Muscle of arm (tissue), 14 donors: ENCODE measurements at places on chromosomes 11 and 22.

DNA sequence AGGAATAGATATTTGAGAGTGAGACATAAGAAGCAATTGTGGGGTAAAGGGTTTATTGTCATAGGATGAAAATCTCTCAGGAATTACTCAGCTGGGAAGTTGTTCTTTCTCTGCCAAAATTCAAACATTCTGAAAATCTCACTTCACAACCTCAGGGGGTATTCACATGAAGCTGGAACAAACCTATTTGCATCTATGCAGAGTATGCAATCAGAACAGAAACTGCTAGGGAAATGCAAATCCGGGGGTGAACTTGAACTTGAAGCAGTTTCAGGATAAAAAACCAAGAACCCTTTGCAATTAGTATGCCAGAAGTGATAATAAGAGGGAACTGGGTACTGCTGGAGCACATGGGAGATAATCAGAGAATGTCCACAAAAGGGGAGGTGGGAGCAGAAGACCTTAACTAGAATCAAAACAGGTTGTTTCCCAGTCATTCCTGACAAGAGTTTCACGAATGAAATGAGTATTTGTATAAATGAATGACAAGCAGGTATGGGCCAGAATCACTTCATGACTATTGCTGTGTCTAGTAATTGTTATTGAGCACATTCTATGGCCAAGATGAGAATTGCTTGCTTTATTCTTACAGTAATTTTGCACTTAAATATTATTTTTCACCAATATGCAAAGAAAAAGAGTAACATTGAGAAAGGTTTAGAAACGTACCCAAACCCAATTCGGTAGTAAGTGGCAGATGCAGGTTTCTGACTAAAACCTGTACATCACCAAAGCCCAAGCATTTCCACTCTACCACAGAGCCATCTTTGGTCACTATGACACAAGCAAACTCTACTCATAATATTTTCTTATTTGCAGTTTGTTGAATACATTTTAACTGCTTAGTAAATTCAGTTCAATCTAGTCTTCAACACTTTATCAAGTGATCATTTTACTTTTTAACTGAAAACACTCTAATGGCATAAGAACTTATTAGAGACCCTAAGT, 61.8 kb upstream of the UBASH3B start:
- DNase-seq: no peak

GRCh38 chr11:44008088-44008501, 39.7 kb upstream of the ACCSL start:
- DNase-seq: no peak

DNA sequence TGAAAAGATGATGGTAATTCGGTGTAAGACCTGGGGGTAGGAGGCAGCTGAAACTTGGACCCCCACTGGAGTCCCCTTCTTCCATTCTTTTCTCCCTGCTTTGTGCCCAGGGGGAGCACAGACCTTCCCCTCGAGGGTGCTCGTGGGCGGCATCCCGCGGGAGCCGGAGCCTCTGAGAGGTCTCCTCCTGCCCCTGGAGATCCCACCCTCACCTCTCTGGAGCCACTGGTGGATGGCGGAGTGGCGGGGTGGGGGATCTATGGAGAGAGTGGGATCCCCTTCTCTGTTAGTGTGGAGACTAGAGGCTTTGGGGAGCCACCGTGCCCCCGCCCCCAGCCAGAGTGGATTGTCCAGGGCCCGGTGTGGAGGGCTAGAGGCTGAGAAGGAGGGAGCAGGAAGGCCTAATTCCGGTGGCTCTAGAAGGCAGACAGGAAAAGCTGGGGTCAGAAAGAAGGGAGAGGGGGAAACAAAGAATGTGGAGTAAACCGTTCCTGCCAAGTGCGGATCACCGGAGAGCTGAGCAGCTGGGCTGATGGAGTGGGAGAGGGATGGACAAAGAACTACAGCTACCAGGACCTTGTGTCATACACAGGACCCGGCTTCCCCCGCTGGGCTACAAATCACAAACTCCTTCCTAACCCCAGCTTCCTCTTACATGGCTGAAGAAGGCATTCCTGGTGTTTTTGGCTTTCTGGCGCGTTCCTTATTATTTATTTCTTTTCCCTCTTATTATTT, 41.9 kb downstream of the KCNJ1 start:
- DNase-seq: no peak

GRCh38 chr22:46908641-46909107, 146.2 kb downstream of the TBC1D22A start:
- DNase-seq: no peak

GRCh38 chr22:50010676-50011446, 1.7 kb downstream of the IL17REL start:
- no peak for DNase-seq

DNA sequence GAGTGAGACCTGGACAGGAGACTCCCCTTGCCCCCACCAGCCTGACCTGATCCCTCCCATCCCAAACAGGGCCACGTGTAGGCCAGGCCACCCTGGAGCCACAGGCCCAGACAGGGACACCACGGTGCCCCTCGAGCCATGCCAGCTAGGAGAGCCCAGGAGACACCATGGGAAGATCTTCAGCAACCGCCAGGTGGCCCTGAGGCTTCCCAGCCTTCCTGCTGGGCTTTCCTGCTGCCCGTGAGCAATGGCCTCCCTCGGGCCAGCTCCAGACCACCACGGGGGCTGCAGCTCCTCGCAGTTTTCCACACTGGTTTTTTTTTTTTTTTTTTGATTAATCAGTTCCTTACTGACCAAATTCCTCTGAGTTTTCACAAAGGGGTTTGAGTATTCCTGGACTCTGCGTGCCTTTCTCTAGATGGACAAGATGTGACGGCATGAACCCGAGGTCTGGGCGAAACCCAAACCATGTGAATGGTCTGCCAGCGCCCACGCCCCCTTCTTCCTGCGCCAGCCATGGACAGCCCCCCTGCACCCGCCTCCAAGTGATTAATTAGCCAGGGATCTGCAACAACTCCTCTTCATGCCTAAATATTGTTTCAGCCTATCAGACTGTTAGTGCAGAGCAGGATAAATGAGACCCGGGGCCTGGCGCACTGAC, 40.9 kb downstream of the TBX1 start:
- DNase-seq: no peak

- DNase-seq: no peak
Measured at GRCh38 chr11:12952094-12952493, 57.0 kb upstream of the RASSF10 start.

DNA sequence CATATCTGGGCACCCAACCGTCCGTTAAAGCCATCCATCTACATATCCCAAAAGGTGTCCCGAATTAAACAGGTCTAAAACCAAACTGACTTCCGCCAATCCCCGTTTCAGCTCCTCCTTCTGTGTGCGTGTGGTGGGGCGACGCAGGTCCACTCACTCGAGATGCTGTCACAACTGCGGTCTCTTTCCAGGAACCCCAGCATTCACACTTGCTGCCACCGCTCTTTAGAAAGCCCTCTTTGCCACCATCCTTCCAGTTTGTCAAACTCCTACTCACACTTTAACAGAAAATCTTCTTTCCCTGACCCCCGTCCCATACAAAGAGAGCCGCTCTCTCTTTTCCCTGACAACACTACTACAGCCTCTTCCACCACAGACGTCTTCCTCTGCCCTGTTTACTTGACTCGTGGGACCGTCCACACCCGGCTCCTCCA, 467 bp downstream of the ESS2 start:
- DNase-seq: no peak

- DNase-seq: no peak
Measured at GRCh38 chr22:21920341-21921183, 32.1 kb downstream of the PPM1F start.

- no peak for DNase-seq
Measured at GRCh38 chr22:50143096-50143495, 27.4 kb upstream of the PANX2 start.

GRCh38 chr22:31345331-31346254, 553 bp downstream of the PATZ1 start:
- DNase-seq: peak; percentile 89

DNA sequence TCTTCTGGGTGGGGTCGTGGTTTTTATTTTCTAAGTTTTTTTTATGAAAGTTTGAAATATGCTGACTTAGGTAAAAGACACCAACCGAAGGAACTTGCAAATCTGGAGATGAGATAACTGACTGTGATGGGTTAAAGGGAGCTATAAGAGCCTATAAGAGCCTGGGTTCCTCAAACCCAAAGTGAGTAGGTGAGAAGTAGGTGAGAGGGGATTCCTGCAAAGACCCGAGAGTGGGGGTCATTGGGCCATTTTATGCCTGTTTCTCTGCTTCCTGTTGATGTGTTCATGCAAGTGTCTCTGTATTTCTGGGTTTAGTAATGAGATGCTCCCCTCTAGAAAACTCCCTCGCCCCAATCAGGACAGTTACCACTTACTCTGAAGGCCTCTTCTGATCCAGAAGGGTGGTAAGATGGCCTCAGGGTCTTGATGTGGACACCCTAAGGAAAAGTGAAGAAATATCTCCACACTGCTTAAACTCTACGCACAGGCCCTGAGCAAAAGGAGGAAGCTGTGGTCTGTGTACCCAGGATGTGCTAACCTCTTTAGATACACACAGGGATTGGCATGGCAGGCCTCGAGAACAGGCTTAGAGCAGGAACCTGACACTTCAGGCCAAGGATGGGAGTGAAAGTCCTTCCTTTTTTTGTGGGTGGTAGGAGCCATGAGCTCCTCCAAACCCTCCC, 1.8 kb downstream of the FLI1 start:
- DNase-seq: no peak

DNA sequence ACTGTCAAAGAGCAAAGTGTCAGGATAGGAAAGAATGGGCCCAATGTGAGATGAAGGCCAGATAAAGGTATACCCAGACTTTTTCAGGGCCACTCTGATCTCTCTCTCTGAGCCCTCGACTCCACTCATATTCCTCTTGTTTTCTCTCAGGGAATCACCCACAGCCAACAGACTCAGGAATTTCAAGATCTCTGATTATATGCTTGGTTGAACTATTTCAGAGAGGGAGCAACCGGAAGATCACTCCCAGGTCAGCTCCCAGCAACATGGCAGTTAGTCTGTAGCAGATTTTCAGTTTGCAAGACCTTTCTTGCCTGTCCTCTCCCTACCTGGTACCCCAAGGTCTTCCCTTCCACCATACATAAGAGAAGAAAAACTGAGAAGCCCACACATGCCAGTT, 102.5 kb downstream of the C11orf58 start:
- no peak for DNase-seq

DNA sequence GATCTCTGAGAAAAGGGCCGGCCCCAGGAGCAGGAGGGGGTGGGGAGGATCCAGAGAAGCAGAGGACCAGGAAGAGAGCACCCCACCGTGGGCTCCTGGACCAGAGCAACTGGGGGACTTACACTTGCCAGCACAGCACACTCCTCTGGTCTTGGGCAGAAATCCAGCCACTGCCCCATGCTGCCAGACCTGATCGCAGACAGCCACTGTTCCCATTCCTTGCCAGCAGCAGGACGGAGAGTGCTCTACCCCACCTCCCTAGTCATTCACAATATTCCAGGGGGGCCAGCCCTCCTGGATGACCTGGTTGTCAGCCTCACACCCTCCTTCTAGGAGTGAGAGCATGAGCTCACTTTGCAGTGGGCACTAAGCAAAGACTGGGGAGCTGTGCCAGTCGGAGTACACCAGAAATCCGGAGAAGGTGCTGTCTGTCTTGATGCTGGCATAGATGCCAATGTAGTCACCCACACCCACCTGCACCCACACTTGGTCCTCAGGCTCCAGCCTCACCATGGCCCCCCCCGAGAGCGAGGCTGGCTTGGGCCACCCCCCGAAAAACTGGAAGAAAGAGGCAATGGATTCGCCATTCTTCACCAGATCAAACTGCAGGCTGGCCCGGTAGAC, 1.6 kb downstream of the C1QTNF5 start:
- no peak for DNase-seq

- DNase-seq: no peak
Measured at GRCh38 chr11:126403658-126404057, 48.2 kb downstream of the ST3GAL4 start.

DNA sequence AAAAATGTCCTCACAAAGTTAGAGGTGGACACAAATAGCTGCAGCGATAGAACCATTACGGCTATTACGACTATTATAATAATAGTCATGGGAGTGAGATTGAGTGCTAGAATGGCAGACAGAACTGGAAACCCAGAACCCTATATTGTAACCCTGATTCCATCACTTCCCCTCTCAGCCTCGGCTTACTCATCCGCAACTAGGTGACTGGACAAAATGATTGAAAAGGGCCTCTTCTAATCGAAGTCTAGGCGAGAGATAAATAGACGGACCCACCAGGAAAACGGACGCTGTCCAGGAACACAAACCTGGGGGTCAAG, 629 bp downstream of the PSMA1 start:
- DNase-seq: no peak

GRCh38 chr22:23520863-23521440, 59.1 kb downstream of the IGLL1 start:
- peak; percentile 49 for DNase-seq

- no peak for DNase-seq
Measured at GRCh38 chr11:111623527-111624030, 21.3 kb downstream of the SIK2 start.

GRCh38 chr11:71568704-71569349, 3.5 kb downstream of the KRTAP5-10 start:
- DNase-seq: peak; percentile 19

- no peak for DNase-seq
Measured at GRCh38 chr22:42396621-42397331, 35.4 kb downstream of the NFAM1 start.

- DNase-seq: no peak
Measured at GRCh38 chr22:28835630-28836189, 35.3 kb upstream of the XBP1 start.

- no peak for DNase-seq
Measured at GRCh38 chr22:19722982-19723231, 432 bp upstream of the GP1BB start.

- DNase-seq: no peak
Measured at GRCh38 chr22:46849101-46849500, 86.7 kb downstream of the TBC1D22A start.

- no peak for DNase-seq
Measured at GRCh38 chr22:21076912-21077625, 31.3 kb downstream of the LRRC74B start.

GRCh38 chr11:130879836-130880235, 36.4 kb downstream of the SNX19 start:
- no peak for DNase-seq

DNA sequence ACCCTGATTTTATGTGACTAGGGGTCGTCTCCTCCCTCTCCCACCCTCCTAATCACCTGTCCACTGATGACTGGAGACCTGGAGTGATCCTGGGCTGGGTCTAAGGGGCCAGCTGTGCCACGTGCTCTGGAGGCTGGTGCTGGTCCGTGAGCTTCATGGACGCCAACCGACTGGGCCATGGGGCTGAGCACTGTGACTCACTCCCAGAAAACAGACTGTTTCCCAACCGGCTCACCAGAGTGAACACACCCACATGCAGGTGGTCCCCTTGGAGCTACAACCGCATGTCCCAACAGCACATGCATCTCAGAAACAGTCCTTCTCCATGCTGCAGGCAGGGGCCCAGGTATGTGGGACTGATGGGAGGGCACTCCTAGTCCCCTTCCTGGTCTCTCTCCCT, 14.0 kb upstream of the LMO1 start:
- DNase-seq: no peak

- DNase-seq: no peak
Measured at GRCh38 chr11:65722261-65722660, 1.7 kb upstream of the RNASEH2C start.

- DNase-seq: no peak
Measured at GRCh38 chr22:26669060-26669481, 11.7 kb downstream of the MIAT start.

GRCh38 chr11:34633990-34634693, 13.2 kb downstream of the EHF start:
- no peak for DNase-seq
